ENCODE measurements at places on chromosomes 4 and X.

GRCh38 chrX:121191779-121192178 lies 144.4 kb downstream of the GLUD2 start:
- DNase-seq: no peak

- DNase-seq: no peak
These were observed 98.0 kb downstream of the SPOCK3 start for GRCh38 chr4:167136270-167136669.

- no peak for DNase-seq
These were observed 36.4 kb downstream of the NLRP2B start for GRCh38 chrX:57643698-57644097.

DNA sequence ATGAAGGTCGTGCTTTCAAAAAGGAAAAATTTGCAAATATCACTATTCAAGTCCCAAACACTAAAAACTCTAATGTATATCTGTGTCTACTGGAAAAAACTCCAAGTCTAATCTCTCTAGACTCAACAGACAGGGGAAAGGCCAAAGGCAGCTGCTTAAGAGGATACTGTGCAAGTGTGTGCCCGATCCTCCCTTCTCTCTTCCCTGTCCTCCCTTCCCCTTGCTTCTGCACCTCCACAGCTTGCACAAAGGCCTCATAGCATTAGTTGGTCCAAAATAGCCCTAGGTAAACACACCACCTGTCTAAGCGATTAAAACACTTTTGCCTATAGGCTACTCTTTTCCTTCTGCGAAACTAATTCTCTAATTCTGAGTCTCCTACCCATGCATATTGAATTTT lies 10.6 kb downstream of the C4orf54 start:
- DNase-seq: no peak

GRCh38 chr4:76339364-76339763 lies 32.8 kb downstream of the STBD1 start:
- no peak for DNase-seq

DNA sequence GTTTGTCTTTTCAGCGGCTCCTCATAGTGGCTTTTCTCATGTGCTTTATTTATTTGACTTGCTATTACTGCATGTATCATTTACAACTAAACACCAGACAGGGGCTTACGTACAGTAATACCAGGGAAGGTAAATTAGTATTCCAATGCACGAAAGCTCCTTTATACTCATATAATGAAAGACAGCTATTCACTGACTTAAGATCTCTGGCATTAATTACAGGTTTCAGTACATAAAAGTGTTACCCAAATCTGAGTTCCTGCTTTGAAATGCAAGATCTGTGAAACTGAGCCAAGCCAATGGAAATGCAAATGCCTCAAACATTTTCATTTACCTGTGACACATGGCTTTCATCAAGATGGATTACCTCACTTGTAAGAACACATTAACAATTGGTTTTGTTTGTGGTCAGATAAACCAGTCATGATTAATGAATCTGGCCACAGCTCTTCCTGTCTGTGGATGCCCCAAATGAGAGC lies 107.2 kb downstream of the ANAPC4 start:
- no peak for DNase-seq

DNA sequence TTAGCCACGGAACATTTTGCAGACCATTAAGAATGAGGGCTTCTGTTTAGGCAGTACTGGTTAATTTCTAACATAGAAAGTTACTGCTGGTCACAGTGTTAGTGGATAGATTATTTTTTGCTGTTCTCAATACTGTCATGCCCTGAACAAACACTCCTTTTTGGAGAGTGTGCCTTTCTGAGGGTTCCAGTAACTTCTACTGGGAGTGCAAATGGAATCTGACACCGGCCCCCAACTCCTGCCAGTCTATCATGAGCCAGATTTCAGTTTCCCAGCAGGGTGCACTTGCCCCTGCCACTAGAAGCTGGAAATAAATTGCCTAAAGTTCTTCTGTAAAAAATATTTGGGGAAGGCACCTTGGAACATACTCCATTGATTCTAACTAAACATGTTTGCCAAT lies 224.4 kb upstream of the GPC4 start:
- DNase-seq: no peak

- no peak for DNase-seq
These were observed 330.5 kb downstream of the HNRNPD start for GRCh38 chr4:82043081-82043808.

DNA sequence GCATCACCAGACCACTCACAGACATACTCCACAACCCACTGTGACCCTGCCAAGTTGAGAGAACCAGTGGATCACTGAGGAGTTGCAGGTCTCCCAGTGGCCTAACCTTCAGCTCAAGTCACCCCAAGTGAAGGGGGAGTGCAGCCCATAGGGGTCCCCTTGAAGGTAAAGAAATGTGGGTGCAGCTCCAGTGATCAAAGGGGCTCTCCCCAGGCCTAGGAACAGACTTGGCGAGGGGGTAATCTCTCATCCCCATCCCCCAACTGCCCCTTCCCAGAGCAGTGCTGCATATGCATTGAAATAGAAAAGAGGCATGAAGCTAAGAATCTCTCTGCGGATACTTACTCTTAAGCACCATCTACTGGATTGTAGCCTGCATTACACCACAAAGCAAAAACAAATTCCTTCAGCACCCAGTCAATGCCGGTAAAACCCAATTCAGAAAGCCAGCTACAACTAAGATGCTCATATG lies 27.0 kb downstream of the MAGEE1 start:
- DNase-seq: no peak

DNA sequence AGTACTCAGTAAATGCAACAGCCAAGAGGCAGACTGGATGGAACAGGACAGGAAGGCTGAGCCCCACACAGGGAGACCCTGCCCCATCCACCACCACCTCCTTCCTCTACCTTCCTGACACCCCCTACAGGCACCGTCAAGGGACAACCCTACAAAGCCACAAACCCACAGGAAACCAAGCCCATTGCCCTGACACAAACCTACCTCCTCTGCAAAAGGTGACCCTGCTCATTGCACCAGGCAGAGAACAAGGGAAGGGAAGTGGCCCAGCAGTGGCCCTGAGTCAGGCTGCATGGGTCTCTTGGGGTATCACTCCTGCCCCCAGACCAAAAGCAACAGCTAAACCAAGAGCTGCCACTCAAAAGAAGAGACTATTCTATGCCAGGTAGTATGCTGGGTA lies 21.0 kb downstream of the JAKMIP1 start:
- no peak for DNase-seq

GRCh38 chrX:12137951-12138360 lies 317 bp upstream of the FRMPD4 start:
- no peak for DNase-seq

GRCh38 chr4:32025851-32026459 lies 1305.8 kb downstream of the PCDH7 start:
- no peak for DNase-seq

DNA sequence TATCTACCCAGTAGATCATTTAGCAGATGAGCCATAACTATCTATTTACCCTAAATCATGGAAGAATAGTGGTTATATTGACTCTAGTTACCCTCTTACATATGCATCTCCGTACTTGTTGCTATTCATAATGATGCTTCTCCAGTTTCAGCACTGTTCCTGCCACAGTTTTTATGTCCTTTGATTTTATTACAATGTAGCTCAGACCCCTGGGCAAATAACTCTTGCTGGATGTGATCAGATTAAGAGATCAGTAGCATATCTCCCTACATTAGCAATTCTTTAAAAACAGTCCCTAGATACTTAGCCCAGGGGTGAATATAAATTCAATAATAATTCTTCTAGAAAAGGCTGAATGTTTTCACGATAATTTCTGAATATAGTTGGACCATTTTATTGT lies 696.5 kb downstream of the ADGRL3 start:
- DNase-seq: no peak

Data from cerebellar nuclear complex (tissue), 1 donor.